ENCODE measurements at places on chromosomes 13 and 19.

GRCh38 chr13:75309981-75310580, 171.9 kb downstream of the TBC1D4 start:
- DNase-seq, result no peak

DNA sequence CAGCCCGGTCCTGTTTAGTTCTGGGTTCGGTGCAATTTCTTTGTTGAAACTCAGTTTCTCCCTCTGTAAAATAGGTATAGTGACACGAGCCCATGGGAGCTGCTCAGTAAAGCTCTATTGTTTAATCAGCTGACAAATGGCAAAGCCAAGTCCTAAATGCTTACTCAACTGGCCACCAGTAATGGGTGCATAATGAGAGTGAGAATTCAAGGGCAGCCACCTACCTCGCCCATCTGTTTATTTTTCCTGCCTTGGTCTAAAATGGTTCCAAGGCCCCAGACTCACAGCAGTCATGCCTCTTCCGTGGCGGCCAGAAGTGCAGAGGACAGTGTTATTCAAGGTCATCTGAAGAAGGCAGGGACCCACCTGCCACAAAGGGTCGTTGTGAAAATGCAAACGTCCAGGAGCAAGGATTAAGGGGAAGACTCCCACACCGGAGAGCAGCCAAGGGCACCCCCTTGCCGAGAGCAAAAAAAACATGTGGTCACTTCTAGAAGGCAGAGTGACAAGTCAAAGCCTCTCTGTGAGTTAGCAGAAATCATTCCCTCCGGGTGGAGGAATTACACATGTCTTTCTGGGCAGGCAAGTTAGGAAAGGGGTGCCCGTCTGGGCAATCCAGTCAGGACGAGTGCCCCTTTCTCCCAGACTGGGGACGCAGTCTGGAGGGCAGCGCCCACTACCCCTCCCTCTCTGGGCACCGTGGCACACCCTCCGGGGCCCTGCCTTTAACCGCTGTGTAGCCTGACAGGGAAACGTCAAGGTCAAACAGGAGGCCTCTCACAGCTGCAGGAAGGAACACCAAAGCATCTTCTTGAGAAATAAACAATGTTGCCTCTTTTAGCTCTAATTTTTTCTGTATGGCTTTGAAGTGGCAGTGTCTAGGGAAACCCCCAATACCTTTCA, 186.2 kb downstream of the FOXO1 start:
- DNase-seq, result no peak

GRCh38 chr19:18763674-18764590, 27.2 kb downstream of the COMP start:
- no peak for DNase-seq

- peak; percentile 9 for DNase-seq
Observed at GRCh38 chr13:45490068-45490467, 25.3 kb downstream of the COG3 start.

- no peak for DNase-seq
Observed at GRCh38 chr19:42272535-42272897, 3.5 kb downstream of the CIC start.

- DNase-seq, result no peak
Observed at GRCh38 chr19:29682236-29682895, 17.1 kb downstream of the PLEKHF1 start.

DNA sequence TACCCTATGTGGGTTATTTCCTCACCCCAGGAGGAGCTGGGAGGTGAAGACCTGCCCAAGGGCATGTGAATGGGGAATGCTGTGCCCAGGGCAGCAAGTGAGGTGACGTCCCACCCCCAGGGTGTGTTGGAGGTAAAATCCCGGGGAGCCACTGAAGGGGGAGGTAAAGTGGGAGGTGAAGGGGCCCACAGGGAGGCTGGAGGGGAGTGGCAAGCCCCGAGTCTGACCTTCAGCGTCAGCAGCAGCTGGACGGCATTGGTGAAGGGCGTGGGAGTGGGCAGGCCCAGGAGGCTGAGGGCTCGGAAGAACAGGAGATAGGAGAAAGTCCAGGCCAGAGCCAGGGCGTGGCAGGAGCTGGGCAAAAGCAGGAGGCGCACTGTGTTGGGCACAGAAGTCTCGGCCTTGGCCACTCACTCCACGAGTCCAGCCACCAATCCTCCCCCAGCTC, 2.4 kb downstream of the MBOAT7 start:
- no peak for DNase-seq

DNA sequence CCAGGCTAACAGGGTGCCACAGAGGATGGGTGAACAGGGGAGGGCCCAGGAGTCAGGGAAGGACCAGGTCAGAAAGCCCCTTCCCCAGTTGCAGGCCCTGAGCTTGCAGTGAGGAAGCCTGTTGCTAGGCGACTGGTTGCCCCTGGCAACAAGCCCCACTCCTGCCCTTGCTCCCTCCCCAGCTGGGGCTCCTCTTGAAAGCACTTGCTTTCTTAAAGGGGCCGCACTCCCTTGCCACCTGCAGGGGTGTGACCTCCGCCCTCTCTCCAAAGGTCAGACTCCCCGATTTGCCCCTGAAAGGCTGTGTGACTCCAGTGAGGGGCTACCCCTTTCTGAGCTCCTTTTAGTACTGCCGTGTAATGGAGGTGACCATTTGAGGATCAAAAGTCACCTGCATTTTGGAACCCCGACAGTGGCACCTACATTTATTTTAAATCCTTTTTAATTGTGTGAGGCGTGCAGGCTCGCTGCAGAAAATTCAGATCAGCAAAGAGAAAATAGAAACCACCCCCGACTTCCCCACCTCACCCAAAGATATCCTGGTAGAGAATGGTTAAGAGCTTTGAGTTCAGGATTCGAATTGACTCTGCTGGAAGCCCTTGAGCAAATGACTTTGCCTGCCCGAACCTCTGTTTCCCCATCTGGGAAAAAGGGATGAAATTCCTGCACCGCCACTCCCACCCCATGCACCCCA, 4.8 kb downstream of the FCHO1 start:
- DNase-seq, result peak; percentile 22

GRCh38 chr13:32426990-32427851, 709 bp downstream of the N4BP2L1 start:
- peak; percentile 51 for DNase-seq

DNA sequence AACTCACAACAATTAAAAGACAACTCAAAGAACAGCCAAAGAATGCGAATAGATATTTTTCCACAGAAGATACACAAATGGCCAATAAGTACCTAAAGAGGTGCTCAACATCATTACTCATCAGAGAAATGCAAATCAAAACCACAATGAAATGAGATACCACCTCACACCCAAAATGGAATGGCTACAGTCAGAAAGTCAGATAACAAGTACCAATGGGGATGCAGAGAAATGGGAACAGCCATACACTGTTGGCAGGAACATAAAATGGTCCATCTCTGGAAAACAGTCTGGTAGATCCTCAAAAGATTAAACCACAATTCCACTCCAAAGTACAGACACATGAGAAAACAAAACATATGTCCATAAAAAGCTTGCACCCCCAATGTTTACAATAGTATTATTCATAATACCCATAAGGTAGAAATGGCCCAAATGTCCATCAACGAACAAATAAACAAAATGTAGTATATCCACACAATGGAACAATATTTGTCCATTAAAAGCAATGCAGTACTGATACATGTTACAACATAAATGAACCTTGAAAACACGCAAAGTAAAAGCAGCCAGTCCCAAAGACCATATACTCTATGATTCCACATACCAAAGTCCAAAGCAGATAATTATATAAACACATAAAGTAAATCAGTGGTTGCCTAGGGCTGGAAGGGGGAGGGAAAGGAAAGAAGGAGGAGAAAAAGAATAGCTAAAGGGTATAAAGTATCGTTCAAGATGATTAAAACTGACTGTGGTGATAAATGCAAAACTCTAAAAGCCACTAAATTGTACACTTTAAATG, 19.6 kb downstream of the USP12 start:
- no peak for DNase-seq

- DNase-seq, result no peak
Observed at GRCh38 chr13:45538382-45538781, 73.6 kb downstream of the COG3 start.

GRCh38 chr13:54394085-54394700, 1365.6 kb downstream of the OLFM4 start:
- DNase-seq, result no peak

- DNase-seq, result no peak
Observed at GRCh38 chr13:30241532-30241931, 65.8 kb downstream of the KATNAL1 start.

- DNase-seq, result peak; percentile 21
Observed at GRCh38 chr19:40223135-40223822, 3.2 kb downstream of the CCNP start.

DNA sequence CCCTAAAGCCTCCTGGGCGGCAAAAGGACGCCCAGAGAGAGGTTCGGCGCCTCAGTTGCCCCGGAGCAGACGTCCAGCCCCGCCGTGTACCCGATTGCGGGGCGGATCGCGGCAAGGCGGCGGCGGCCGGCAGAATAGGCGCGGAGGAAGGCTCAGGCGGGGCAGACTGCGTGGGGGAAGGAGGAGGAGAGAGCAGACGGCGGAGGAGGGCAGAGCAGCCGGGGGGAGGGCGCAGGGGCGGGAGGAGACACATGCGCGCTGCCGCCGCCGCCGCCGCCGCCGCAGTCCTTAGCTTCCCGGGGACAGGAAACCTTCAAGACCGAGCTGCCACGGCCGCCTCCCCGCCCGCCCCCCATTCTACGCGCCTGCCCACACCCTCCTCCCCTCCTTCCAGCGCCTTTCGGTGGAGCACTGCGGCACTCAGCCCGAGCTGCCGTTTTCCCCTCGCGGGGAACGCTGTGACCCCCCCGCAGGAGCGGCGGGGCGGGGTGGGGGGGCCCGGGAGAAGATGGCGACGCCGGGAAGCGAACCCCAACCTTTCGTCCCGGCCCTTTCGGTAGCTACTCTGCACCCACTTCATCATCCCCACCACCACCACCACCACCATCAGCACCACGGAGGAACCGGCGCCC, at the start of gene LRCH1:
Gene LRCH1 (plus strand): TSS at position 282 of the 632 bp plus-strand sequence. CDS start 227 bp downstream, at position 509.
- peak; percentile 83 for DNase-seq

DNA sequence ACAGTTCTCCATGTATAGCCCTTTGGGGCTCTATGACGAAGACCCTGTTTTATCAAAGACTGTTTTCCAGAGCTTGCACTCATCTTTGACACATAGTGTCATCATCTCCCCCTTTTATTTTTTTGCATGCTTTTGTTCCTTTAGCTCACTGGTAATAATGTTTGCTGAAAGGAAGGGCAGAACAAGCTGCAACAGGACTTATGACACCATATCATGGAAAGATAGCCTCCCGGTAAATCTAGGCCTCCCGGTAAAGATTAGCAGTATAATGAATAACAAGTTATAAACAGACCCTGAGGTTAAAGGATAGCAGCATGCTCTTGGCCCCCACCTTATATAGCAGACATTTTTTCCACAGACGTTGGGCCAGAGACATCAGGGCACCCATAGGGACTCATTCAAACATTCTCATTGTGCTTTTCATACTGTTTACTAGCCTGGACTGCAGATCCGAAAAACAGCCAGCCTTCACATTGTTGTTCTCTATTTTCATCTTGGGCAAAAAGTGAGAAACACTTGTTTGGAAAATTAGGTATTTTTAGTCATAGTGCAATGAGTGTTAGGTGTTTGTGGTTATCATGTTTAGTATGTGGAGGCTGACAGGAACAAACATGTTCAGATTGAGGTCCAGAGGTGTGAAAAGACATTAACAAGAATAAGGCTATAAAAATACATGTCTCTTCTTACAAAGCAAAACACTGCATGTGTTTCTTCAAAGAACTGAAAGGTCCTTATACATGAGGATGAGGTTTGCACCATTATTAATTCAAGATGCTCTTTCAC, 136.9 kb upstream of the SPRY2 start:
- DNase-seq, result no peak

GRCh38 chr13:40624986-40625385, 41.5 kb downstream of the FOXO1 start:
- DNase-seq, result no peak

GRCh38 chr13:39527961-39528660, 74.9 kb downstream of the LHFPL6 start:
- no peak for DNase-seq

DNA sequence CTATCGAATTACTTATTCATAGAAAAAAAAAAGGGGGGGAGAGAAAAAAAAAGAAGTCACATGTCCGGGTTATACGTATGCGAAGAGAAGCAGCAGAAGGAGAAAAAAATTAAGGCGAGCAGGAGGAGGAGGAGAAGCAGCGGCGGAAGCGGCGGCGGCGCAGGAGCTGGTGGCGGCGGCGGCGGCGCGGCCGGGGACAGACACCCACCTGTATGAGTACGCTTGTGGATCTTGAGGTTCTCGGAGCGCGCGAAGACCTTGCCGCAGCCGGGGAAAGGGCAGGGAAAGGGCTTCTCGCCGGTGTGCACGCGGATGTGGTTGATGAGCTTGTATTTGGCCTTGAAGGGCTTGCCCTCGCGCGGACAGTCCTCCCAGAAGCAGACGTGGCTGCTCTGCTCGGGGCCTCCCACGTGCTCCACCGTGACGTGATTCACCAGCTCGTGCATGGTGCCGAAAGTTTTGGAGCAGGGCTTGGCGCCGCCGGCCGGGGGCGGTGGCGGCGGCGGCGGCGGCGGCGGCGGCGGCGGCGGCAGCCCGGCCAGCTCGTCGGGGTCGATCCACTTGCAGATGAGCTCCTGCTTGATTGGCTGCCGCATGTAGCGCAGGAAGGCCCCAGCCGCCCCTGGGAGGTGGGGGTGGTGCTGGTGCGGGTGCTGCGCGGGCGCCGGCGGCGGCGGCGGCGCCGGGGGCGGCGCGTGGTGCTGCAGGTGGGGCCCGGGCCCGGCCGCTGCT, 1.5 kb downstream of the ZIC5 start:
- DNase-seq, result no peak

- no peak for DNase-seq
Observed at GRCh38 chr19:12779162-12779993, 4.0 kb upstream of the HOOK2 start.

GRCh38 chr19:45999653-46000121, 4.4 kb downstream of the CCDC61 start:
- DNase-seq, result no peak

DNA sequence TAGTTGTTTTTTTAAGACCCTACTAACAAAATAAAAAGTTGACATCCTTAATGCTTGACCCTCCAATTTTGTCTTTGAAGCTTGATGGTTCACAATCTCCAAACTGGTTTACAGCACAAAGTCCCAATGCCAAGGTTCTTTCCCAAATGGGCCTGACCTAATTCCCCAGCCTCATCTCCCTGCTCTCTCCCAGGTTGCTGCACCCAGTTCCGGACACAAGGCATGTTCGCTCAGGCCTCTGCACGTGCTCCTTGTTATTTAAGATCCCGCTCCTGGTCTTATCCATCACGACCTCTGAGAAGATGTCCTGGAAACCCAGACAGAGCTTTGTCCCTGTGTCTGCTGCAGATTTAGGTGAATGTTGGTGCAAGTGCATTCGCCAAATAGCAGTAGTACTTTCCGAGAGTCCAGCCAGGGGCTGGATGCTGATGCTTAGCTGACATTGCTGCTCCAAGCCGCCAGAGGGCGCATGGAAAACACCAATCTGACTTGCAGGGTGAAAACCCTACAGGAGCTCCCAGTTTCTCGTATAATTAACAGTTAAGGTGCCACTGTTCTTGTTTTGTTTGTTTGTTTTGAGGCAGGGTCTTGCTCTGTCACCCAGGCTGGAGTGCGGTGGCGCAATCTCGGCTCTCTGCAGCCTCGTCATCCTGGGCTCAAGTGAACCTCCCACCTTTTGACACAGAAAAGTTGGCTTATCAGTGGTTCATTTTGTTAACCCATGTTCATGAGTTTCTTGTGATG, 18.5 kb downstream of the LYPD3 start:
- DNase-seq, result peak; percentile 80

GRCh38 chr13:19156013-19156825, 25.4 kb downstream of the TUBA3C start:
- DNase-seq, result no peak

All from activated gamma-delta T cell treated with Interleukin-2 at 50 U/mL for 16 hours (primary cell).